Mesenteric fat pad (tissue), 1 donor: ENCODE measurements at places on chromosomes 5 and 9. TPM values are rescaled to one million over a fixed set of nuclear protein-coding genes. Genes with fewer than 3 reads are reported as not detected.
A peak's percentile ranks its signal among the peaks of the same experiment; 100 is the strongest.

STC2 gene
- total RNA-seq, result 15.5 TPM

ITGA1 gene
- 62.3 TPM for total RNA-seq

ZNF879 gene
- total RNA-seq, result 3.3 TPM

SLC6A3 gene
- total RNA-seq, result not detected

PCDHGB1 gene
- 1.3 TPM for total RNA-seq

CRAT gene
- 65.7 TPM for total RNA-seq

S1PR3 gene
- 13.9 TPM for total RNA-seq

MTMR12 gene
- 95.1 TPM for total RNA-seq

LCN10 gene
- 9.2 TPM for total RNA-seq

APBA1 gene
- total RNA-seq, result 7.7 TPM

GRCh38 chr9:117480729-117481128 is 65.9 kb upstream of the ASTN2 start:
- no peak for DNase-seq

DNA sequence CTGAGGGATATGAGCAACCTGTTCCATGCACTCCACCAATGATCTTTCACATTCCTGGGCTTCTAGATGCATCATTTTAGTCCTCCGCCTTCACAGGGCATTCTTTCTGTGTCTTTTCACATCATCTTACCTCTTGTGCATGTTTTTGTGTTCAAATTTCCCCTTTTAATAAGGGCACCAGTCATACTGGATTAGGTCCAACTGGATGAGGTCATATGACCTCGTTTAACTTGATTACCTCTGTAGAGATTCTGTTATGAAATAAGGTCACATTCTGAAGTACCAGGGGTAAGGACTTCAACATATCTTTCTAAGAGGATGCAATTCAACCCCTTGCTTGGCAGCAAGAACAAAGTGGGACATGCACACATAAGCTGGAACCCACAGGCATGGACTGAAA is 335.3 kb upstream of the TLE4 start:
- no peak for DNase-seq

DNA sequence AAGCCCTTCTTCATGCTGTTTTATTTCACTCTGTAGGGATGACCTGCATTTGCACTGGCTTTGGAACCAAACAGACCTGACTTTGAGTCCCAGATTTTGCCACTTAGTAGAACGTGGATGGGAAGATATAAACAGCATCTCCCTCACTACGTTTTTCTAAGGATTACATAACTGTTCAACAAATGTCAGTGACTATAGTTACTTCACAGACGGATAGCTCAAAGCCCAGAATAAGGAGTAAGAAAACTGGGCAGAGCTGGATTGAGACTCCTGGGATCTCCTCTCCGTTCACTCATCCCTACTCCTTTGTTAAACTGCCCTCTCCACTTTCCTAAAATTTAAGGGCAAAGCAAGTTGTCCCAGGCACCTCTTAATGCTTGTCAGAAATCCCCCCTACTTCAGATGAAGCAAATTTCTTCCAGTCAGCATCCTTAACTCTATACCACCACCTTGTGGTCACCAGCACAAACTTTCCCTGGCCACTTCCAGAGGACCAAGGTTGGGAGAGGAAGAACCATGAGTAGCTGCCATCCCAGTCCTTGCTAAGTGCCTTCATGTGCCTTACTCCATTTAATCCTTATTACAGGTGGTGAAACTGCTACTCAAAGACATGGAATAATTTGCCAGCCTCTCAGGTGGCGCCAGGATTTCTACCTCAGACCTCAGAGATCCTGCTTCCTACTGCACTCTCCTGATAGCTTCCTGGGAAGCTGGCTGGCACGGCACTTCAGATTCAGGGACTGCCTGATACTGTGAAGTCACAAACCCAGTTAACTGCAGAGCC is 38.4 kb downstream of the EGR1 start:
- peak; percentile 28 for DNase-seq

DNA sequence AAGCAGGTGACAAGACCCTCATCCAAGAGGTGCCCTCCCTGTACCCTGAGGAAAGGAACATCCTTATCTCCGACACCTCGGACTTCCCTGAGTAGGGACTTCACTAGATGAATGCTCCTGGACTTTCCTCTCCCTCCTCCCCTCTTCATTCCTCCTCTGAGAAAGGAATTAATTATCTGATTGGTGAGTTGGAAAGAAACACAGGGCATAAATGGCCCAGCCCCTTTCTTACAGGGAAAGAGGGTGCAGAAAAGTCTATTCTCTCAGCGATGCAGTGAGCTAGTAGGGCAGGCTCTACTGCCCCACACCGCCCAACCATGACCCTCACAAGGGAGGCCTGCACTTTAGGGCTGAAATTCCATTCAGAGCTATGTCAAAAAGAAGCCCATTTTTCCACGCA is 87.5 kb downstream of the TTC39B start:
- no peak for DNase-seq

DNA sequence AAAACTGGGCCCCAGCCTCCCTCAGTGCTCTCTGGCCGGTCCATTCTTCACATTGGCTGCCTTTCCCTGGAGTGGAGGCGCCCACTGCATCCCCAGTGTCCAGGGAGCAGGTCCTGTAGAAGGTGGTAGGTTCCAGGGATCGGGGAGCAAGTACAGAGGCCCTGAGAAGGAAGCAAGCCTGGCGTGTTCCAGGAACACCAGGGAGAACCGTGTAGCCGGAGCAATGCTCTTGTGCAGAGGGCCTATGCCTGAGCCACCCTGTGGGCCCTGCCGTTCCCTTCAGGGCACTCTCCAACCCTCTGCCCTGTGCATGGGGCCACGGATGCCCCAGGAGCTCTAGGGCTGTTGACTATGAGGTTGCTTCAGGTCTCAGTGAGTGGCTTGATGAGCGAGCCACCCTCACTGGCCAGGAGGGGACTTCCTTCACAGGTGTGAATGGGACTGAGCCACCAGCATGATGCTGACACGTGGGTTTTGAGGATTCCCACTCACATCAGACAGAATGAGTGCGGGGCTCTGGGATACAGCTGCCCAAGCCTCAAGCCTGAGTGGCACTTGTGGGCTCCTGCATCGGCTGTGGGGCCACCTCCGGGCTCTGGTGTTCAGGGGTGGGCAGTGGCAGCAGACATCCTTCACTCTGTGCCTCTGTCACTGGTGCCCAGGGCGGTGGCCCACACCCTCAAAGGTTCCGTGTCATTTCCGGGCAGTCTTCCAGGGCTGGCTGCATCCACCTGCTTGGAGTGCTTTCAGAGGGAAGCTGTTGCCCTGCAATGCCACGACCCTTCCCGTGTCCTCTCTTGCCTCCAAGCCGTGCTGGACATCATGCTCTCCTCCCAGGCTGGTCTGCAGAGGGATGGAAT is 54.4 kb downstream of the ADAMTS2 start:
- no peak for DNase-seq

DNA sequence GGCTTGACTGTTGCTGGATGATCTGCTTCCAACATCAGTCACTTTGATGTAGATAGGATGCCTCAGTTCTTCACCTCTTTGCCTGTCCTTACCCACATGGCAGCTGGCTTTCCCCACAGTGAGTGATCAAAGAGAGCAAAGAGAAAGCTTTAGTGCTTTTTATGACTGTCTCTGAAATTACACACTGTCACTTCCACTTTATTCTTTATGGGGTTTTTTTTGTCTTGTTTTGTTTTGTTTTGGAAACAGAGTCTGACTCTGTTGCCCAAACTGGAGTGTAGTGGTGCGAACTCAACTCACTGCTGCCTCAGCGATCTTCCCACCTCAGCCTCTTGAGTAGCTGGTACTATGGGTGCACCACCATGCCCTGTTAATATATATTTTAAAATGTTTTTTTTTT is 32.4 kb upstream of the C5orf24 start:
- DNase-seq, result no peak

- DNase-seq, result no peak
Measured at GRCh38 chr5:116130471-116130870, 45.6 kb downstream of the COMMD10 start.

DNA sequence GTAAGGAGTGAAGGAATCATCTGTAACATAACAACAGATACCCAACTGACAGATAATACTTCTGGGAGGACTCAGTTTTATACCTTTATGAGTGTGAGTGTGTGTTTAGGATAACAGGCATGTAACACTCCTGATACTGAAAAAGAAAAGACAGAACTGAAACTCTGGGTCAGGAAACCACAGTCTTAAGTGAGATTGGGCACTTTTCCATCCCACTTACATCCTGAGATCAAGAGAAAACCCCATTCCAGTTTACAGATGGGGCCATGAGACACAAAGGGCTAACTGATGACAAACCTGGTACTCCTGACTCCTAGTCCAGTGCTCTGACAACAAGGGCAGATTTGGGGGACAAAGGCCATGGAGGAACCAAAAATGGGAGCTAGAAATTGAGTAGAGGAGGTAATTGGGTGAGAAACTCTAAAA is 18.0 kb downstream of the IL5 start:
- DNase-seq, result no peak

DNA sequence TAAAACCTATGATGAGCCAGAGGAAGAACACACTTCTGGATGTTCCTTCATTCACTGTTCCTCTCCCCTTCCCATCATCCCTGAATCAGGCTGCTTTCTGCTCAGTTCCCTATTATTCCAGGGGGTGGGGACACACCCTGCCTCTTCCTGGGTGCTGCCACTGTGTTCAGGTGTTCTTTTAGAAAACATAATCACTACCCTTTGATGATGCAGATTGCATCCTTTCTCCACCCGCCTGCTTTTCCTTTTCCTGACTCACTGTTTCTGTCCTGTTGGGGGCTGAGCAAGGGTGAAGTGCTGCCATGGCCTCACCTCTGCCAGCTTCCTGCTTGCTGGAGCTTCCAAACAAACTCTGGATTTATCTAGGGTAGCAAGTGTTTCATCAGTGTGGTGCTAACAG is 331.9 kb upstream of the GRIA1 start:
- no peak for DNase-seq
